ENCODE measurements at places on chromosomes 1 and 21. TPM values are rescaled to one million over a fixed set of nuclear protein-coding genes. Genes with fewer than 3 reads are reported as not detected.

FCGR3A gene
- total RNA-seq: 14.7 TPM

AMY2A gene
- total RNA-seq: not detected

TP73 gene
- total RNA-seq: 0.30 TPM

FNBP1L gene
- total RNA-seq: 13.5 TPM

MTOR gene
- 36.1 TPM for total RNA-seq

S100A12 gene
- 4.1 TPM for total RNA-seq

RPE65 gene
- 0.13 TPM for total RNA-seq

CR1L gene
- not detected for total RNA-seq

LCE1D gene
- total RNA-seq: not detected

HRNR gene
- not detected for total RNA-seq

DNA sequence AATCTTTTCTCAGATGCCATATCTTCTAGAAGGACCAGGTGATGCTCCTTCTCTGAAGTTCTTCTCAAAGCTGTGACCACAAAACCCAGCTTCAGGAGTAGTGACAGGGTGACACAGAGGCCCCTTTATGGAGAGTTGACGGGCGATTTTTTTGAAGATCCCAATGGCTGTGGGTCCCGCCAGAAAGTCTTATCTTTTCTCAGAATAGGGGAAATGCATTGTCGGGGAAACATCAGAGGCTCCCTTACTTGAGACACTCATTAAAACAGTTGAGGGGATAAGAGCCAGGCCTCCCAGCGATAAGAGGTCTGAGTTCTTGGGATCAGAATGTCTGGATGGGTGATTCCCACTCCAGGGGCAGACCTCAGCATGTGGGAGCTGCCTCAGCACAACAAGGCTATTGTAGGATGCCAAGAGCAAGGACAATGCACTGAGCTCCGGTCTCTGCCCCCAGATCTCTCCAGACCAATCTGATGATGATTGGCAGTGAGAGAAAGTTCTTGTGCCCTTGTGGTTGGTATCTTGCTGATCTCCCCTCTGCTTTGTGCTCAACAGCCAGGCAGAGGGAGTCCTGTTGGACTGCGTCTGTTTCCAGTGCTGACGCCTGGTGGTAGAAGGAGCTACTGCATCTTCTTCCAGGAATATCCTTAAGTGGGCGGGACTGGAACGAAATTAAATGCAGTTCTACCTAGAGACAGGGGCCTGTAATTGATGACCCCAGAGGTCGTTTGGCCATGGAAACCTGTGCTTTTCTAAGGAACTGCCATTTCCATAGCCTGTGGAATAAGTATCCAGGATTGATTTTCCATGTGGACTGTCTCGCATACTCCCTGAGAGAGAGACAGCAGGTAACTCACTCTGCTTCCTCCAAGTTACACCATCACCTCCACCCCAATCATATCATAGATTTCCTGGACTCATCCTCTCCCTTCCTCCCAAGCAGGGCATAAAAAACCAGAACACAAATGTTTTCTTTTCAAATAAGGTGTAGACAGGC, 6.8 kb upstream of the ACKR1 start:
- no peak for DNase-seq

DNA sequence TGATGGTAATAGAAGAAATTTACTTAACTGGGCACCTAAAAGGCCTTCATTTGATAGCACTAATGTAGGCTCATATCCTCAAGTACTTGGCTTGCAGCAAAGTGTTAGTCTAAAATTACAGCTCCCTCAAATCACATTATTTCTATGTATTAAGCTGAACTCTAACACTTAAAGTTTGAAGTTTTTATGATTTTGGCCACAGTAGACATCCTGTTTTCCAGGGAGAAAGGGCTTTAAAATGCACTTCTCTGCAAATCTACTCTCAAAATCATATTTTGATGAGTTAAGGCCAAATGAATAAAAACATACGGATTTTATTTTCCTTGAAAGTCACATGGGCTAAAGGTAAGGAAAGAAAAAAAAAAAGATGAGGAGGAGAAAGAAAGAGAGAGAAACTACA, 575.5 kb downstream of the PLPP3 start:
- DNase-seq: no peak

GRCh38 chr1:164648636-164649035, 89.7 kb downstream of the PBX1 start:
- DNase-seq: no peak

- no peak for DNase-seq
These were observed 121.7 kb downstream of the ZZZ3 start for GRCh38 chr1:77560741-77561140.

GRCh38 chr21:20527731-20528460, 470.3 kb upstream of the NCAM2 start:
- no peak for DNase-seq

DNA sequence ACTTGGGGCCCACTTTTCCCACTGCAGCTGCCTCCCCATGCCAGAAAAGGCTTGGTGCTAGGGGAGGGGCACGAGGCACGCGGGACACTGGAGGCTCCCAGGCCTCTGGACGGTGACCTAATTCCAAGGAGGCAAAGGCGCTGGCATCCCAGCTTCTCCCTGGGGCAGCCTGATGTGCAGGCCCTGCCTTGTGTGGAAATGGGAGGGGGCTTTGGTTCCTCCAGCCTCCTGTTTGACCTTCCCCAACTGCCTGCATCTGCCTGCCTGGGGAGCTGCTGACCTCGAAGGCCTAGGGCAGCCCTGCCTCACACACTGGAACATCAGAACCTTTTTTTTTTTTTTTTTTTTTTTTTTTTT, 39.9 kb downstream of the KIAA1614 start:
- no peak for DNase-seq

DNA sequence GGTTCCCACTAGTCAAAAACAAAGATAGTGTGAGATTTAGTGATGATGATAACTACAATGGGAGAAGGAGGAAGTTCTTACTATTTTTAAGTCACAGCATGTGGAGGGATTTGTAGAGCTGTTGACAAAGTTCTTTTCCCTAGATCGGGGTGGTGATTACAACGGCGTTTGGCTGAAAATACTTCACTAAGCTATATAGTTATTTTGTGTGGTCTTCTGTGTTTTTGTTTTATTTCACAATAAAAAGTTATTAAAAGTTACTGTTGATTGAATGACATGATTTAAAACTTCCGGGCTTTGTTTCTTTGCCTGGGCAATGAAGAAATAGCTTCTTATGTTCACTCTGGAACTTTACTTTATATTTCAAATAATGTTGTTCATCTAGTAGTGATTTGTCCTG, 47.3 kb upstream of the SSX2IP start:
- DNase-seq: no peak

- no peak for DNase-seq
These were observed 10.3 kb downstream of the AHCTF1 start for GRCh38 chr1:246921481-246921880.

GRCh38 chr1:46062651-46063319, 69.6 kb downstream of the PIK3R3 start:
- no peak for DNase-seq

DNA sequence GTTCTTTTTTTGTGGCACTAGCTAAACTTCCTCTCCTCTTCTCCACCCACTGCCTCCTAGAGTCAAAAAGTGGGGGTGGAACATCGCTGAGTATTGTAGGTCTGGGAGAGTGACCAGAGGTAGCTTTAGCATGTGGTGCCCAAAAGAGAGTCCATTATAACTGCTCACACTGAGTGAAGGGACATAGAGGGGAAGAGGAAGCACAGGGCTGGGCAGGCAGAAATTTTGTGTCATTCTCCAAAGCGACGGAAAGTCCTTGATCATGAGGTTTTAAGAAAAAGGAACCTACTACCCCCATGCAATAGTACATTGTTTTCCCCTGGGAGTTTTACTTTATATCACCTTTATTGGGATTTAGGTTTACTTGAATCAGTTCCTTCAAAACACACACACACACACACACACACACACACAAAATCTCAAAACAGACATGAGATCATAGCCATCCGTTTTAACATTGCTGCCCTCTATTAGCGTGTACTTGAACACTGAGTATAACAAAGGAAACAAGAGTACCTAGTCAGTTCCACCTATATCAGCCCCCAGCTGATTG, 4.1 kb downstream of the CD84 start:
- DNase-seq: no peak

GRCh38 chr1:109468903-109469302, 2.6 kb downstream of the SYPL2 start:
- DNase-seq: no peak

GRCh38 chr1:93758842-93759515, 77.3 kb upstream of the BCAR3 start:
- DNase-seq: no peak

DNA sequence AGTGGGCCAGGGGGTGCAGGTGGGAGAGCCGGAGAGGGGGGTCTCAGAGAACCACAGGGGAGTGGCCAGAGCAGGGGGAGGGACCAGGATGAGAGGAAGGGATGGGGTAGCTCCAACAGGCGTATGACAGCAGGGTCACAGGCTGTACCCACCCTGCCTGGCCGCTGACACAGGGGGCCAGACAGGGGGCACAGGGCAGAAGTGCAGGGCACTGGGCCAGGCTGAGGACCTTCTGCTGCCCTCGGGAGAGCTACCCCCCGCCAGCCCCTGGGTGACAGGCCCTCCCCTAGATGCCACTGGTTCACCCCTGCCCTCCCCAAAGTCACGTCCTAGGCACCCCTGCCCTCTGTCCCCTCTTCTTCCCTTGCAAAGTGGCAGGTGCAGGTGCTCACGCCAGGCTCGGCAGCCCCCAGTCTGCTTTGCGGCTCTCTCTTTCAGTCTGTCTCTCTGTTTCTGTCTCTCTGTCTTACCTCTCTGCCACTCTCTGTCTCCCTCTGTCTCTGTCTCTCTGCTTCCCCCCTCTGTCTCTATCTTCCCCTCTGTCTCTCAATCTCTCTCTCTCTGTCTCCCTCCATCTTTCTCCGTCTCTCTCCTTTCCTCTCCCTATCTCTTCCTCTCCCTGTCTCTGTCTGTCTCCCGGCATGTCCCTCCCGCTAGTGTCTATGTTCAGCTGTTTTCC, 48.5 kb downstream of the WNT9A start:
- DNase-seq: peak; percentile 57

DNA sequence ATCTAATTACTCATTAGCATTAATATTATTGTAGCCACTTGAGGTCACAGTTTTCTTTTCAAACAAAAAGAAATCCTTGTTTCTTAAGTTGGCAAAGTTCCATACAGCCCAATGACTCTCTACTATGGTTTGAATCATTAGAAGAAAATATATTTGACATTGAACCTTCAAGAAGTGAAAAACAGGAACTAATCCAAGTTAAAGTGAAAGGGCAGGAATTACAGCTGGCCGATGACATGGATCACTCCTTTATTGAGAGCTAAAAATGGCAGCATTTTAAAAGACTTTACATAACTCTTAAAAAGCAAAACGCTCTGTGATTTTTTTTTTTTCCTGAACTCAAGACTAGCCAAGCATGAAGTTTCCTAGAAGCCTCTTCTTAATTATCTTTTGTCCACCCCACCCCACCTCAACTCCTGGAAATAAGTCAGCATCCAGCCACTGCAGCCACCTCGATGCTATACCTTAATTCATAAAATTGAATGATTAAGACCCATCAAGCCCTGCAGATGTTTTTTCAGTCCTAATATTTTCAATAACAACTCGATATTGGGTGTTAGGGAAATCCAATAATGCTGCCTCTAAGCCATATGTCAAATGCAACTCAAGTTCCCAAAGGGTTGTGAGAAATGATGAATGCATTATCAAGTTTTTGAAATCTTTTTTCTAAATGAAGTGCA, 323.1 kb downstream of the HHIPL2 start:
- no peak for DNase-seq

DNA sequence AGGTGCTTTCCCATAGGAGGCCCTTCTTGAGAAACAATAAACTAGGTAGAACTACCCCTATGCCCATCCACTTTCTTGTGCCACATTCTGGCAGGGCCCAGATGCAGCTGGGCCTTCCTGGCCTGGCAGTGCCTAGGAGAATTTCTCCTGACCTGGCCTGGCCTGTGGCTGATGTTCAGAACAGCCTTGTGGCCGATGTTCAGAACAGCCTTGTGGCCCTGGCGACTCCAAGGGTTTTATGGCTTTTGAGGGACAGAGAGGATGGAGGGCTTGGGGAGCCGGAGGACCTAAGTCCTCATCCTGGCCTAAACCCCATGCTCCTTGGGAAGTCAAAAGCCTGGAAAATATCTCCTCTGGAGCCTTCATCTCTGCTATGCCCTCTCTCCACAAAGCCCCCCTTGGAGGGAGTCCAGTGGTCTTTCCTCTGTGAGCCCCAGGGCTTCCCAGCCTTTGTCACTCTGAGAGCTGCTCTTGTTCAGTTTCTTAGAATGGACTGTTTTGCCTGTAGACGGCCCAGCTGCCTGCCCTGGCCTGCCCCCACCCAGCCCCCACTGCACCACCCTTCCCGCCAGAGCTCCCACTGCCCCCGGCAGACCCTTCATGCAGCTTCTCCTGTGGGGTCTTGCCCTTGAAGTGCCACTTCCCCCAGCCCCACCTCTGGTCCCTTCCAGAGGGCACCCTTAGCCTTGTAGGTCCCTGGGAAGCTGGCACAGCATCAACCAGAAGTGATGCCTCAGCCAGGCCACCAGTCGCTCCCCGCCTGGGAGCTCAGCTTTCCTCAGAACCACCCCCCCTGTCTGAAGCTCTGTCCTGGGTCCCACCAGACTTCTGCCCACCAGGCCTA, 7.0 kb downstream of the GPR37L1 start:
- DNase-seq: no peak

DNA sequence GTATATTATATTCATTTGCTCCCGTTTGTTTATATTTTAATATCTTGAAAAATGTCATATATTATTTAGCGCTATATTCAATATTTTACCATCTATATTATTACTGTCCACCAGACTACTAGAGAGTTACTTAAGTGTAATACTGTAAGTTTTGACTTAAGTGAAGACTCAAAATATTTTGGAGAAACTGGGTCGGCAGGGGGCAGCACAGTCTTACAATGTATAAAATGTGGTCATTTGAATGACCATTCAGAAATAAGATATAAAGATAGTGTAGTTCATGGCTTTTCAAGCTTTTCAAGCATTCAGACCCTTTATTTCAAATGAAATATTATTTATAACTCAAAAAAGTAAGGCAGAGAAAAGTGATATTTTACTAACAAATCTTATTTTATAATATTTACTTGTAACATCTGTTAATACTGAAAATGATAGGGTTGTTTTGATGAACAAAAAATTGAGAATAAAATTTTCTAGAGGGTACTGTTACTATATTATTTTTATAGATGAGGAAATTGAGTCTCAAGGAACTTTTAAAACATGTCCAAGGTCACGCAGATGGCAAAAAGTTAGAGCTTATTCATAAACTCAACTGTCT, 89.0 kb upstream of the SERTAD4 start:
- DNase-seq: no peak

DNA sequence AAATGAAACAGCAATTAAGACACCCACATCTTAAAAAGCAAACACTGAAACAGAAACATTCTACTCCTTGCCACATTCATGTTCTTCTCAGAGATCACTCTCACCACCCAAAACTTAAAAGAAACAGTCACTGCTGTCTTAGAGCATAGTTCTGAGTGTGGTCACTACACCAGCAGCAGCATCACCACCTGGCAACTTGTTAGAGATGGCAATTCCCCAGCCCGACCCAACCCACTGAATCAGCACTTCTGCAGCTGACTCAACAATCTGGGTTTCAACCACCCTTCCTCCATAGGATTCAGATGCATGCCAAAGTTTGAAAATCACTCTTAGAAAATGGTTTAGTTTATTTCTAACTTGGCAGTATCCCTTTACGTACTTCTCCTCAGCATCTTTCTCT, 126.1 kb downstream of the CDC42BPA start:
- DNase-seq: no peak

GRCh38 chr1:15948091-15948591, 27.8 kb downstream of the ZBTB17 start:
- DNase-seq: peak; percentile 73

Data from cardiac septum (tissue), 1 donor.